ENCODE measurements at places on chromosomes 12 and 14.

GRCh38 chr14:53703457-53703856, 253.2 kb downstream of the BMP4 start:
- no peak for DNase-seq

- DNase-seq, result no peak
Measured at GRCh38 chr14:68786491-68787091, 6.3 kb downstream of the ZFP36L1 start.

DNA sequence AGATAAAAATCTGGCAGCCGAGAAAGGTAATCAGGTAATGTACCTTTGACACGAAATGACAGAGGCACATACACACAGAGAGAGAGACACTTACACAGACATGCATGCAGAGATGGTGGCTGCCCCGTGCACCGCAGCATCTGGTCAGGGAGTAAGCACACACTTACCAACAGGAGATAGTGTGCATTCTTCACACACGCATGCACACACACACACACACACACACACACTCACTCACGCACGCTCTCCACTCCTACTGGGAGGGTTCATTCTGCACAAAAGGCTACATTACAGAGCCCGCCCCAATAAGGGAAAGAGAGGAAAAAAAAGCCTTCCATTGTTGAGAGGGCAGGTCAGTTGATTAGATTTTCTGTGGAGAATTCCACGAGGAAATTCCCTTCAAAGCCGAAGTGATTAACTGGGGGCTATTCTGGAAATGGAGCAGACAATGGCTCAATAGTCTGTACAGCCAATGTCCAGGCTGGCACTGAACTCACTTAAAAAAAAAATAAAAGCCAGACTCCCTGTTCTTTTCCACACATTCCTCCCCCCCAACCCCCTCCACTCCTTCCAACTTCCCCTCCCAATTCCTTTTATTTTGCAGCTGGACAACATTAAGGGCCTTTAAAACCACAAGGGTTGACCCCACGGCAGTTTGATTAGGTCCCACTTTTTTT, 1.4 kb upstream of the SOX5 start:
- peak; percentile 33 for DNase-seq

DNA sequence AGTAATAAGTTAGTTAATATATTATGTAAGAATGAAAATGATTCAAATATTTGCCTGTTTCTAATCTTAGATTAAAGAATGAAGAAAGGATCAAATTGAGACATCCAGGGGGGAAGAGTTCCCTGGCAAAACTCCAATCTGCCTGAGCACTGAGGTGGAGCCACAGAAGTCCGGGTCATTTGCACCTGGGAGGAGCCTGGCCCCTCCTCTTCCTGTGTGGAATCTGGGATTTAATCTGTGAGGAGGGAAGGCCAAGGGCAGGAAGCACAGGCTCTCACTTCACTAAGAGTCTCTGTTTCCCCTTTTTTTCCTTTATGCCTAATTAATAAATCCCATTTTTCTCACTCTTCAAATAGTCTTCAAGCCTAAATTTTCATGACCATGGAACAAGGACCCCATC, 599.5 kb downstream of the FLRT2 start:
- no peak for DNase-seq

- DNase-seq, result no peak
Measured at GRCh38 chr12:94074216-94074979, 74.0 kb upstream of the PLXNC1 start.

DNA sequence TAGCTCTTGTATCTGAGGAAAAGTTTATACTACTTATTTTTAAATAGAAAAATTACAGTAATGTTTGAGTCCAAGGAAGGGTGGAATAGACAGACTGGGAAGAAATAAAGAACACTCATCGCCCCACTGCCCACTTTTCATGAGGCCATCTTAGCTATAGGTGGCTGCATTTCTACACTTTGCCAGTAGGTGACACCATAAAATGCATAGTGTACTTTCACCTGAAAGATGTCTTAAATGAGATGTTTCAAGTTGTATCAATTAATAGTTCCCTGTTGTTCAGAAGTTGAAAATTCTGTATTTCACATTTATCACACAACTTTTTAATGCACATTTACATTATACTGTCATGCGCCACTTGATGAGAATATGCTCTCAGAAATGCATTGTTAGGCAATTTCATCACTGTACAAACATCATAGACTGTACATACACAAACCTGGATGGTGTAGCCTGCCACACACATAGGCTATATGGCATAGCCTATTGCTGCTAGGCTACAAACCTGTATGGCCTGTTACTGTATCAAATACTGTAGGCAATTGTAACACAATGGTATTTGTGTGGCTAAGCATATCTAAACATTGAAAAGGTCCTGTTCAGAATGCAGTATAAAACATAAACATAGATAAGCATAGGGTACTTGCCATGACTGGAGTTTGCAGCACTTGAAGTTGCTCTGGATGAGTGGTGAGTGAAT, 27.6 kb downstream of the PMCH start:
- DNase-seq, result no peak

GRCh38 chr14:104510794-104511611, 68.6 kb upstream of the C14orf180 start:
- no peak for DNase-seq
